ENCODE measurements at places on chromosomes 5 and 9.

DNA sequence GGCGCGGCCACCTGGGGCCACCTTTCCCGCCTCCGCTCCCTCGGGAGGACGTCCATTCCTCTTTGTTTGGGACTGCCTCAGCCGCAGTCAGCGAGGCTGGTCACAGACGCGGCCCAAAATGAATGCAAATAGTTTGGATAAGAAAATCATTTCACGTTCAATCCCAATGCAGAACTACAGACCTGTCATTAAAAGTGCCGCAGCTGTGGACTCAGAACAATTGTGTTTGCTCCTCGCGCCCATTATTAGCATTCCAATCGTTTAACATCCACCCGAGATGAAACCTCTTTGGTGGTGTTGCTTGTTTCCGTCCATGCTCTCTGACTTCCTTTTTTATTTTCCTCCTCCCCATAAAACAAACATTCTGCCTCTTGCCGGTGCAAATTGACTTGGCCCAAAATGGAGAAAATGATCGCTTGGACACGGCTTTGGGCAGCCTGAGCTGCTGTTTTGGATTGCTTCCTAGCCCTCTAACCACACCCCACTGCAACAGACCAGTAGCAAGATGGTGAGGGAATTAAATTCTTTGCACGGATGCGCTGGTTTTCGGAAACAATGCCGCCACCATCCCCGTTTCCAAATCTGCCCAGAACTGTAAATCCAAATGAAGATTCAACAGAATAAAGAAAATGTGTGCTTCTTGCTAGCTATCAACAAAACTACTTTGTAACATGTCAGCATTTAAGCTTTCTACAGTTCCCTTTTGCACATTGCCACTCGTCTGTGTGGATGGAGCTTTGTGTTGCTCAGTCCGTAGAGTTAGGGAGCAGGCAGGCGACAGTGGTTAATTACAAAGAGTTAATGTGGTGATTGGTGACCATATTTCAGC, 784 bp downstream of the NLN start:
- DNase-seq: no peak

DNA sequence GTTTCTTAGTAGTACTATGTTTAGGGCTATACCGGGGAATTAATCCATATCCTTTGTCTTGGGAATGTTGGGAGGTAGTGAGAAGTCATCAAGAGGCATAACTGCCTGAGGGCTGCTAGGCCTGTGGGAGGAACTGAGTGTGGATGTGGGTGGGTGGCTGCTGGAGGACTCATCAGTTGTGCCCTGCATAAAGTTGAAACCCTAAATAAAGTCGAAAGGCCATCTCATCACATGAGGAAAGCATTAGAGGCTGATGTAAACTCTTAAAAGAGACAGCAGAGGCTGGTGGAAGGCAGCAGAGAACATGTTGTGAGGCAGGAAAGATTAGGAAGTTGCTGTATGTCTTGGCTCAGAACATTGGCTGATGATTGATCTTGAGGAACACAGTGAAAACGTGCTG, 143.8 kb downstream of the MAST4 start:
- no peak for DNase-seq

DNA sequence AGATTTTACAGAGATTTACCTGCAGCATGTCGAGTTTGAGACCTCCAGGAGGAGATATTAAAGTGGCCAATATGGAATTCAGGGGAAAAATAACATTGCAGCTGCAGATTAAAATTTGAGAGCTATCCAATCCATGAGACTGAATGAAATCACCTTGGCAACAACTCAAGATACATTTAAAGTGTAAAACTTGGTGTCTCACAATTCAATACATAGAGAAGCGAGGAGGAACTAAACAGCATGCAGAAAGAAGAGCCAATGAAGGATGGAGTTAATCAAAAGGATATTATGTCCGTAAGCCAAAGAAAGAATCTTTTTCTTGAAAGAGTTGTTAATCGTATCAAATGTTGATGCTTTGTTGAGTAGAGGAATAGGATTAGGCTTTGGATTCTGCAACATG, 455.1 kb downstream of the CDH18 start:
- no peak for DNase-seq

GRCh38 chr5:132063090-132063911, 2.8 kb downstream of the IL3 start:
- peak; percentile 68 for DNase-seq

GRCh38 chr5:74649421-74649973, 9.0 kb upstream of the ENC1 start:
- no peak for DNase-seq

DNA sequence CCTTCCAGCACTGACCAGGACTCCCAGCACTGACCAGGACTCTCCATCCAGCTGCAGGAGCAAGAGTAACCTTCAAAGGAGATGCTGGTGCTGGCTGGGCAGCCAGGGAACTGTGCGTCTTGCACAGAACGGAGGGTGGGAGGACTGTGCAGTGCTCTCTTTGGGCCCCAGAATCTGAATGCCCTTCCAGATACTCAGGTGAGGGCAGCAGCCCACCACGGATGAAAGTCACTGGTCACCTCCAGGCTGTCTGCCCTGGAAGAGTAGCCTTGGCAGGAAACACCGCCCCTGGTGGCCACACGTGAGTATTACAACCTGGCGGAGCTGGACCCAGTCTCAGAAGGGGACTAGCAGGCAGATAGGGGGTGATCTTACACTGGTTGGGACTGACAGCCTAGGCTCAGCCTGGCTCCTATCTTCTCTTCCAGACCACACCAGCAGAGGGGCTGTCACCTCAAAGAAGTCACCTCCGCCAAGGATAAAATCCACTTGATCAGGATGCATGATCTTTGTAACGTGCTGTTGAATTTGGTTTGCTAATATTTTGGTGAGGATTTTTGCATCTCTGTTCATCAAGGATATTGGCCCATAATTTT, 4.8 kb upstream of the SARDH start:
- DNase-seq: peak; percentile 64

DNA sequence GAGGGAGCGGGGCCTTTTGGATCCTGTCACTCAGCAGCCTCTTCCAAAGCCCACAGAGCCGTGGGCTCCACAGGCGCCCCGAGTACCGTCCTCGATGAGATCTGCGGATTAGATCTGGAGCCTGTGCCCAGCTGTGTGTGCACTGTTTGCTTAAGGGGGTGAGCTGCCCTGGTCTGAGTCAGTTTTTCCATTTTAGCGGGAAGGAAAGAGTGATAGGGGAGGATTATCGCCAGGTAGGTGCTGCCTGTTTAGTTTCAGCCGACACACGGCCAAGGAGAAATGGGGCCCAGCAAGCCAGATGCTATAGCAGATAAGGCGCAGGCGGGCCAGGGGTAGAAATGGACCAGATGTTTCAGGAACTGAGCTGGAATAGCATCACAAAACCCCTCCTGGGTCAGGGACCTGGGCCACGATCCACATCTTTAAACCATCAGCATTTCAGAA, 18.1 kb downstream of the COL5A1 start:
- no peak for DNase-seq

GRCh38 chr5:55604611-55605067, 69.9 kb upstream of the PLPP1 start:
- no peak for DNase-seq

- no peak for DNase-seq
Observed at GRCh38 chr9:128123451-128124080, 4.0 kb downstream of the PTGES2 start.
